ENCODE measurements at places on chromosomes 4 and X.

GRCh38 chr4:5912614-5913019, 19.7 kb upstream of the CRMP1 start:
- no peak for DNase-seq

- DNase-seq, result no peak
Observed at GRCh38 chr4:165208221-165208652, 876 bp downstream of the KLHL2 start.

- no peak for DNase-seq
Observed at GRCh38 chr4:53695540-53696463, 104.5 kb upstream of the LNX1 start.

GRCh38 chr4:155539746-155540145, 126.9 kb upstream of the GUCY1A1 start:
- no peak for DNase-seq

- DNase-seq, result peak; percentile 90
Observed at GRCh38 chr4:48939785-48940184, 33.2 kb upstream of the OCIAD2 start.

DNA sequence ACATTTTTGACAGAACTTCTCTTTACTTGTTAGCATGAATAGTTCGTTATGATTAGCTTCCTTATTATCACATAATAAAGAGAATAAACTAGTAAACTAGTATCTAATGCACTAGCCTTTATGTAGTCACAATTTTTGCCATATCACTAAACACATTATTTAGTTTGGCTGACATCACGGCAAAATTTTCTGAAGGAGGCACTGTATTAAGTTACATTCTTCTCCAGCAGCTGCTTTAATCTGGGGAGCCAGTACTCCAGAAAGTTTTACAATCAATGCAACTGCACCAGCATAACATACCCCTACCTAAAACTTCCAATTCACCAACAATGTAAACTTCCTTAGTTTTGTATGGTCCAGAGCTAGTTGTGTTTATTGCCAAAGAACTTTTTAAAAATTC, 87.8 kb downstream of the FIP1L1 start:
- DNase-seq, result no peak

DNA sequence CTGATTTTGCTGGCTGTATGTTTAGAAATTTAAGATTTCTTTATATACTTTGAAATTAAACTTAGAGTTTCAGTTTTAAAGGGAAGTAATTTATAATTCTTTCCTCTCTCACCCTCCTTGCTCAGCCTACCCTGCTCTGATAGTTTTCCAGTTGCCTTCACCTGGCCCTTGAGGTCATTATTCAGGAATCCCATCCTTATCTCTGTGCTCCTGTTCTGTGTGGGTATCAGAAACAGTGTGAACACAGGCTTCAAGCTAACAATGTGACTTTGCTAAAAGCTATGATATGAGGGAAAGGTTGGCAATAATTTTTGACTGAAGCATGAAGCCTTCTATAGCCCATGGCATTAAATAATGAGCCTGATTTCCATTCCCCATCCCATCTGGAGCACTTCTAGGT, 128.1 kb downstream of the MID1 start:
- no peak for DNase-seq

DNA sequence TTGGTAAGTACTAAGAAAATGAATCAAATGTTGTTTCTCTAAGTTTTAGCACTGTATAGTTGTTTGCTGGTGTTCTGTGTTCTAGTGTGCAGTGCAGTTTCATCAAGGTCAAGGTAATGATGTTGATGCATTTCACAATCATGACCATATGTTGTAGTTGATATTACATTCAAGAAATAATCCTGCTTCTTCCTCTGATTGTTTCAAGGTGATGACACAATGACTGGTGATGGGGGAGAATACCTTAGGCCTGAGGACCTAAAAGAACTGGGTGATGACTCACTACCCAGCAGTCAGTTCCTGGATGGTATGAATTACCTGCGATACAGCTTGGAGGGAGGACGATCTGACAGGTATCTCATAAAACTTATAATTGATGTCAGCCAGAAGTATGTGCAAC, 261.6 kb downstream of the ANK2 start:
- peak; percentile 84 for DNase-seq

GRCh38 chr4:182717788-182718583, 199.2 kb downstream of the DCTD start:
- DNase-seq, result no peak

- no peak for DNase-seq
Observed at GRCh38 chr4:122823476-122823875, 3.2 kb upstream of the FGF2 start.

DNA sequence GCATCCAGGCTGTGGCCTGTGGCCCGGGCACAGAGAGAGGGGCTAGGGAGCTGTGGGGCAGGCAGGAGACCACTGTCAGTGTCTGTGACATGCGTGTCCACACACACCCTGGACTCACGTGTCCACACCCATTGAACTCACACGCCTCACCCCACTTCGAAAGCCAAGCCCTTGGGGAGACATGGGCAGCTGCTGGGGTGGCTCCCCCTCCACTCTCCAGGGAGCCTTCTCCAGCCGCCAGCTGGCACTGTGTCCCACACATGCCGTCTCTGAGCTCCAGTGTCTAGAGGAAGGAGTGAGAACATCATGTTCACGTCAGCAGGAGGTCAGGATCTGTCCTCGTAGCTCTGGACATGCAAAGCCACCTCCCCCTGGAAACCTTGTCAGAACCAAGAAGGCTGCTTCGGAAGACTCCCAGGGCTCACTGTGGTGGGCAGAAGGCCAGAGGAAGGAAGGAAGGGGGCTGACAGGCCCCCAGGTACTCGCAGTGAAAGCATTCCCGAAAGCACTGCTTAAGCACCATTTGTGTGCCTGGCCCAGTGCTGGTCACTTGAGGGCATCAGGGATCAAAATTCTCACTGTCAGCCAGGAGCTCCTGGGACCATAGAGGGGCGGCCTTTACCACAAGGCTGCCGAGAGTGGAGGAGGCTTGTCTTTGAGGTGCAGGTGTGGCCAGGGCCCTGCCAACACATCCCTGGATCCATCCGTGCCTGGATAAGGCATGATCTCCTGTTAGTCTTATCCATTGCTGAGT, 61.4 kb downstream of the HTRA3 start:
- no peak for DNase-seq

- DNase-seq, result no peak
Observed at GRCh38 chrX:139008185-139008584, 296.7 kb upstream of the FGF13 start.

- DNase-seq, result no peak
Observed at GRCh38 chr4:84690481-84690880, 107.6 kb downstream of the CDS1 start.

DNA sequence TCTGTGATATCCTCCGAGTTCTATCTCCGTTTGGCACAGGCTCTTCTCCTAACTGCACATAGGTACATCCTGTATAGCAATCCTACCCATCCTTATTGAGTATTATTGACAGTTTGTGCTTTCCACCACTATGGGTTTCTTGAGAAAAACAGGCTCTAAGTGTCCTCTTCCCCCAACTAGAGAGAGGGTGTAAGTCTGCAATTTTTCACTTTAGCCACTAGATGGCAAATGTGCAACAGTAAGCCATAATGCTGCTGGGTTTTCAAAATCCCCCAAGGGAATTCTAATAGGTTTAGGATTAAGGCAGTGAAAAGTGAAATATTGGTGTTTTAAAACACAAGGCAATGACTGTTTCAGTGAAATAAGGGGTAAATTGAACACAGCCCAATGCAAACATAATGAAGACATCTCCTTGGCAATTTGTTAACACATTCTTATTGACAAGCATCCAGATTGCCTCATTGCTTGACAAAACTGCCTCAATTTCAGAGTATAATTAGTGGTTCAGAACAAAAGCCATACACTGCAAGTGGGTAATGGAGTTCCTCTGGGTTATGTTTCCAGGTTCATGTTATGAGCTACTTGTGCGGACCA, 239.0 kb upstream of the HTR2C start:
- peak; percentile 3 for DNase-seq

DNA sequence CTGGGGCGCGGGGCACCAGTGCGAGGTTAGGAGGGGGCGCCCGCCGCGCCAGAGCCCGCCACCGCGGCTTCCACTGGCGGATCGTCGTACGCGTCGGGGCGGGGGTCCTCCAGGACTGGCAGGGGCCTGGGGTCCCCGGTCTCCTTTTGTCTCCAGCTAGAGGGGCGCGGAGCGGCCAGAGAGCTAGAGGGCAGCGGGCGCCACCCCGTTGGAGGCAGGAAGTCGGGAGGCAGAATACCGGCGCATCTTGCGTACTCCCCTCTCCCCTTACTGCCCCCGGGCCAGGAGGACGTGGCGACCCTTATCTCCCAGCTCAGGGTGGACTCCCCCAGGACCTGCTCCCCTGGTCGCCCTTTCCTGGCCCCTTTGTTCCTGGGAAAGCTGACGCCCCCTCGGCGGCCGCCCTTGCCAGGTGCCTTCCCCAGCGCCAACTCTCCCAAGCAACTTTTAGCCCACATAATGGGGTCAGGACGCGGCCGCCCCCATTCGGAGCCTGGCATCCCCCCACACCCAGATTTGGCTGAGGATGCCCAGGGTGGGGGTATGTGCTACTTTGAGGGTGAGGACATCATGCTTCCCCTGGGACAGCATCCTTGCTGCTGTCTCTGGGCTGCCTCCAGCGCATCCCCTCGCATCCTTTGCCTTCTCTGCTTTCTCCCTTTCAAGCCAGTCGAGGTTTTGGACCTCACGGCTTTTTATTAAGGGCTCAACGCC, 933 bp downstream of the CNKSR2 start:
- DNase-seq, result no peak

GRCh38 chrX:30690330-30690729, 37.1 kb downstream of the GK start:
- no peak for DNase-seq

DNA sequence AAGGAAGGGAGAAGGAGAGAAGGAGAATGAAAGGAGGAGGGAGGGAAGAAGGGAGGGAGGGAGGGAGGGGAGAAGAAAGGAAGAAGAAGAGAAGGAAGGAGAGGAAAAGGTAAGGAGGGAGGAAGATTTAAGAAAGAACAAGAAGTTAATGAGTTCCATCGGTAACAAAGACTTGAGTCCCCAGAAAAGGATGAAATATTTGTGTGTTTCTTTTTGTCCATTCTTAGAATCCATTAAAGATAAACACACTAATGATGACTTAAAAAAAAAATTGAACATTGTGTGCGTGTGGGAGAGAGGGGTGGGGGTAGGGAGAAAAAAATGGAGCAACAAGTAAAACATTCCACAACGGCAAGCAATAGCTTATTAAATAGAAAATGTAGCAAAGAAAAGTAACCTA, 131.4 kb downstream of the THOC2 start:
- DNase-seq, result no peak

- no peak for DNase-seq
Observed at GRCh38 chr4:39526765-39527295, 409 bp downstream of the UGDH start.

GRCh38 chrX:43808231-43808630, 74.0 kb downstream of the MAOB start:
- DNase-seq, result no peak

GRCh38 chrX:14528629-14529289, 577 bp upstream of the GLRA2 start:
- DNase-seq, result peak; percentile 16

DNA sequence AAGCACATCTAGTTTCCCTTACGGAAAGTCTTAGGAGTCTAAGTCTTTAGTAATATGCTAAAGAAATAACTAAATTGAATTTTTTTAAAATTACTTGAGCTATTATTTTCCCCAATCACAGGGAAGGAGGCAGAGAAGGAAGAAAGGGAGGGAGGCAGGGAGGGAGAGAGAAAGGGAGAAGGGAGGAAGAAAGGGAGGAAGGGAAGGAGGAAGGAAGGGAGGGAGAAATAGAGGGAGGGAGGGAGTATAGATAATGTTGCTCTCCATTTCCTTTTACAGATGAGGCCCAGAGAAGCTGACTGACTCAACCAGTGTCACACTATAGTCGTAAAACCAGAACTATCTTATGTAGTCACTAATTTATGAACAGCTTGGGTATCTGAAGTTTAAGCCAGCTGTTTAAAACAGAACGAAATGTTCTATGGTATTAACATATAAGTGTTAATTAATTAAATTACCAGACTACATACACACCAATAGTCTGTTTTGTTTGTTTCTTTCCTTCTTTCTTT, 14.6 kb downstream of the SH3RF1 start:
- DNase-seq, result no peak

- no peak for DNase-seq
Observed at GRCh38 chr4:4662230-4662629, 120.4 kb upstream of the STX18 start.
